Stimulated activated CD8-positive, alpha-beta memory T cell treated with anti-CD3 and anti-CD28 coated beads, Interleukin-15, amount 100 ng/mL, for 24 hours (primary cell): ENCODE measurements at places on chromosomes 2 and 18.

- no peak for DNase-seq
Measured at GRCh38 chr2:7845332-7845731, 836.5 kb upstream of the ID2 start.

GRCh38 chr2:30636311-30636710 is 170.9 kb downstream of the CAPN13 start:
- DNase-seq = no peak

- no peak for DNase-seq
Measured at GRCh38 chr2:83224591-83225200, 1234.4 kb downstream of the SUCLG1 start.

DNA sequence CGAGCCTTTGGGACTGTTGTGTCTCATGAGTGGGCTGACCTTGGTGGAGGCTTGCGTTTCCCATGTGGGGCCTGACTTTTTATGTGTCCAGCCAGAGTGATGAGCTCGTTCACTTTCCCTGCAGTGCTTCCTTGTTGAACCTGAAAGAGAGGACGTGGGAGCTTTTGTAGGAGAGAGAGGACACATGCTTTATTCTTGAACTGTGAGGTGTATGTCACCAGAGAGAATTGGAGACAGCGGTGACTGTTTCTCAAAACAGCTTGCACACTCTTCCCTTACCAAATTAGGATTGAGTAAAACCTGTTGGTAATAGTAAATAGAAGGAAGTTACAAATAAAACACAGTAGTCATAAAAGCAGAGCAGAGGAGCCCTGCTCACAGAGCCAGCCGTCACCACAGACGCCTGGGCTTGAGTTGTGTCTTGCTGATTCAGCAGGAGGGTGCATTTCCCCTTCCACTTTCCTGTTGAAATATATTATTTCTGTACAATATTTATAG is 60.7 kb downstream of the INPP4A start:
- DNase-seq = no peak

GRCh38 chr2:239129147-239129920 is 271.5 kb downstream of the HDAC4 start:
- no peak for DNase-seq

- no peak for DNase-seq
Measured at GRCh38 chr2:148540022-148540421, 104.5 kb upstream of the EPC2 start.

GRCh38 chr18:11178951-11179549 is 29.7 kb upstream of the PIEZO2 start:
- no peak for DNase-seq

GRCh38 chr2:1340141-1340512 is 73.1 kb upstream of the TPO start:
- no peak for DNase-seq

GRCh38 chr2:189982780-189983394 is 79.6 kb downstream of the MSTN start:
- DNase-seq = no peak

- no peak for DNase-seq
Measured at GRCh38 chr2:10031886-10032745, 11.2 kb upstream of the KLF11 start.

DNA sequence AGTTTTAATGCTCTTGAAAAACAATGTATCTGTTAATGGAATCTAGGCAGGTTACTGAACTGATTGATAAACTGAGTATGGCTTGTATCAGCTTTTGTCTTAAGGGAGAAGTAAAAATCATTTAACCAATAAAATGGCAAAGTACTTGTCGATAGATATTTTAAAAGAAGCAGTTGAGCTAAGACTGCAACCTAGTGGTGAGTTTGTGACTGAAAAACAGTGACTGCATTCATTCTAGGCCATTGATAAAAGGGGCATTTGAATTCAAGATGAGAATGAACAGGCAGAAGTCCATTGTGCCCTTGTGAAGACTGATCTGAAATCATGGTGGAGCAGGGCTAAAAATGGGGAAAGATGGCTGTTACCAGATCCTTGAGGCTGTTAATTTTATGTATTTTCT is 59.4 kb upstream of the MSTN start:
- DNase-seq = no peak

DNA sequence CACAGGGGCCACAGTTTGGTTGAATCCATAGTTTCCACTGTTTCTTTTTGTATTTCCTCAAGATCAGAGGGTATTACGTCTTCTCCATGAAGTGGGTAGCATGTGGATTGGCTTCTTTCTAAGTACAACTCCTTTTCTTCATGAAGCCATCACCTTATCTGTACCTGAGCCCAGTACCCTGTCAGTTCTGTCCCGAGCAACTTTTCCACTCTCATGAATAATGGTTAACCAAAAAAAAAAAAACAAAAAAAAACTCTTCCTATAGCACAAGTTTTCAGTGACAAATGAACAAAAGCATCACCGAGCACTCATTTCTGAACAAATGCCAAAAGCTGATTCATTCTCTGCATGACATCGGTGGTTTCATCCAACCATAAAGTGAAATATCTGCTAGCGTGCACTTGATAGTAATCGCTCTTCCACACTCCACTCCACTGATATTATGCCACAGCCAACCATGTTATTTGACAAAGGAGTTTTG is 53.0 kb upstream of the CCDC150 start:
- DNase-seq = no peak

DNA sequence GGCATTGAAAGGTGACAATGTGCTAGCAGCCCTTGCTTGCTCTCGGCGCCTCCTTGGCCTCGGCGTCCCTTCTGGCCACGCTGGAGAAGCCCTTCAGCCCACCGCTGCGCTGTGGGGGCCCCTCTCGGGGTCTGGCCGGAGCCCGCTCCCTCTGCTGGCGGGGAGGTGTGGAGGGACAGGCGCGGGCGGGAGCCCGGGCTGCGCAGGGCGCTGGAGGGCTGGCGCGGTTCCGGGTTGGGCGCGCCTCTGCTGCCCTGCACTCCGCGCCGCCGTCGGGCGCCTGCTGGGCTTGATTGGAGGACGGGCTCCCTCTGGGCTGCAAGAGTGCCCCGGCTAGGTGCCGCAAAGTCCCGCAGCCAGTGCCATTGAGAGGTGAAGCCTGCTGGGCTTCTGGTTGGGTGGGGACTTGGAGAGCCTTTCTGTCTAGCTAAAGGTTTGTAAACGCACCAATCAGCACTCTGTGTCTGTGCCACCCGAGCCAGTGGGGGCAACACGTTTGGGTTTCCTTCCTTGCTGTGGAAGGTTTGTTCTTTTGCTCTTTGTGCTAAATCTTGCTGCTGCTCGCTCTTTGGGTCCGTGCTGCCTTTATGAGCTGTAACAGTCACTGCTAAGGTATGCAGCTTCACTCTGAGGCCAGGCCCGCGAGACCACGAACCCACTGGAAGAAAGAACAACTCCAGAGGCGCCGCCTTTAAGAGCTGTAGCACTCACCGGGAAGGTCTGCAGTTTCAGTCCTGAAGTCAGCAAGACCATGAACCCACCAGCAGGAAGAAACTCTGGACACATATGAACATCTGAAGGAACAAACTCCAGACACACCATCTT is 14.8 kb upstream of the IMP4 start:
- DNase-seq = no peak

GRCh38 chr18:78213361-78213994 is 766.1 kb upstream of the SALL3 start:
- no peak for DNase-seq

GRCh38 chr2:234708091-234708683 is 211.3 kb upstream of the ARL4C start:
- DNase-seq = no peak

- DNase-seq = no peak
Measured at GRCh38 chr18:12842459-12843380, 41.3 kb downstream of the PTPN2 start.

DNA sequence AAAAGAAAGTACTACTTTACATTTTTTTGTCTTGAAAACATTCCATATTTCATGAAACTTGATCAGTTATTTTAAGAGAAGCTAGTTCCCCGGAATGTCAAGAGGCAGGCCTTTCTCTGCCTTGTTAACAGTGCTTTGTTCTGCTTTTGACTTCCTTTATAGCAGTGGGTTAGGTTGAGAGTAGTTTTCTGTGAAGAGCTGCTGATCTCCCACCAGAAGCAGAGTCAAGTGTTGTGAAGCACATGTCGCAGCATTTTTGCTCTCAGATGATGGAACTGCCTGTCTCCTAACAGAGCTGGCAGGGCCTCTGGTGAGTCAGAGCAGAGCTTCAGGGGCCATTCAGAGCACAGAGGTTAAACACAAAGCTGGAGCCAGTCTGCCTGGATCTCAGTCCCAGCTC is 871.8 kb downstream of the SLC4A3 start:
- DNase-seq = no peak

DNA sequence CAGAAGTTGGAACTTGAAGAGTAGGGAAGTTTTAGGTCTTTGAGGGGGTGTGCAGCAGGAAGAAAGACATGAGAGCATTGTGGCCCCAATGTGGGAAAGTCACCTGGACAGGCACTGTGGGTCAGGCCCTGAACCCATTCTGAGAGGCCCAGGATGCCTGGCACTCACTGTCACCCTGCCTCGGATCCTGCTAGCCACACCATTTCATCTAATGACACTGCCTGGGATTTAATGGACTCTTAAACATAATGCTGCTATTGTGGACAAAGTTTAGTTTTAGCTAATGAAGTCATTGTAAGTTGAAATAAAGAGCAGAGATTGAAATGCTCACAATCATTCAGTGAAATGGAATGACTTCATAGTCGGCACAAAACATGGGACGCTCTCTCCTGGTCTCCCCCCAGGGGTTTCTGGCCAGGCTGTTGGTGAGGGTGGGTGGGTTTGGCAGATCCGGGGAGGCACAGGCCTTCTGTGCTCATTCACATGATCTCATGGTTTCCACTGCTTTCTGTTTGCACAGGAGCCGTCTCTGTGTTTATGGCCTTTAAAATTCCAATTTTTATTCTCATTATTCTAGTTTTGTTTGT is 141.8 kb upstream of the KLHL29 start:
- DNase-seq = no peak

GRCh38 chr18:56390626-56391025 is 247.8 kb downstream of the TXNL1 start:
- DNase-seq = no peak

DNA sequence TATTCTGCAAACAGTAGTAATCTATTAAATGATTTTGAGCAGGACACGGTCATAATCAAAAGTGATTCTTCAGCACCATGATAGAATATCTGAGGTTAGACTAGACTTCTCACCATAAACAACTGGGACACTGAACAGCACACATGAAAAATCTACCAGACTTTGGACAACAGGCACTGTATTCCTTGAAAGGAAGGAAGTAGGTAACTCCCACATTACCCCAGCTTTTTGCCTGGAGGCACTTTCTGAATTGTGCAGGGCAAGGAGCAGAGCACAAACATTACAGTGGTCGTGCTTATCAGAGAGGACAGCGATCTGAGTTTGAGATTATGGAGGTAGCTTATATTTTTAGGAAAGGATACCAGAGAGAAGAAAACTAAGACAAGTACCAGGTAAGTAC is 25.3 kb upstream of the IL1RL1 start:
- no peak for DNase-seq

DNA sequence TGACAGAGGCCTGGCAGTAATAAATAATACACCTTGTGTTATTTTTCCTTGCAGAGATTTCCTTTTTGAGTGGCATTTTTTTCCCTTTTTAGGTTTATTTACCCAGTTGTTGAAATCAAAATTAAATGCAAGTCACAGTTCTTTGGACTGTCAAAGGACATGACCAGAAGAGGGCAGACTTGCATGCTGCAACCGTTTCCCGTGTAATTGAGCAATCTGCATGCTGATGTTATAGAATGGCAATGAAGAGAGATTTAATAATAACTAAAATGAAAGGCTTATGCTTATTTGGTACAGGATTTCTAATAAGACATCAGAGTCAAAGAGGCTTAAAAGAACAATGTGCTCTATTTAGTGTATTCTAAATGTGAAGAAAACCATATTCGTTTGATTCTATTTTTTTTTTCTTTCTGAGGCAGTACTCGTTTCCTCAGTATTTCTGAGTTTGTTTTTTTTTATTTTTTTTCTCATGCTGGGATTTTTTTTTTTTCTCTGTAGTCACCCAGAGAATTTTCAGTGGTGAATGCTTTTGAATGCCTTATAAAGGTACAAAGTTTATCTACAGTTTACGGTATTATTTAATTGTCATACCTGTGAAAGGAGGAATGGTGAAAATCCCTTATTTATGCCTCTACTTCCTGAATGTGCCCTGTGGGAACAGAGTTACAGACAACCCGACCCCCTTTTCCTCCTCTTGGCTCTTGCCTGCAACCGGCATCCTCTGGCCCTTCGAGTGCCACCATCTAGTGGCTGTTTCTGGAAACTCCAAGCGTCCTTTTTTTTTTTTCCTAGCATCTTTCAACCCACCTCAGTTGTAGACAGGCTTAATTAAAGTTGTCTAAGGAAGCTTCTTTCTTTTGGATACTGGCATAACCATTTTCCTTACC is 368.5 kb downstream of the LRRTM1 start:
- DNase-seq = no peak

GRCh38 chr2:137947728-137948336 is 16.4 kb upstream of the HNMT start:
- no peak for DNase-seq

GRCh38 chr2:209696836-209697711 is 74.6 kb upstream of the UNC80 start:
- DNase-seq = no peak

GRCh38 chr2:200700856-200701255 is 110.9 kb upstream of the BZW1 start:
- DNase-seq = no peak

- DNase-seq = no peak
Measured at GRCh38 chr2:11842336-11842735, 95.9 kb downstream of the LPIN1 start.

DNA sequence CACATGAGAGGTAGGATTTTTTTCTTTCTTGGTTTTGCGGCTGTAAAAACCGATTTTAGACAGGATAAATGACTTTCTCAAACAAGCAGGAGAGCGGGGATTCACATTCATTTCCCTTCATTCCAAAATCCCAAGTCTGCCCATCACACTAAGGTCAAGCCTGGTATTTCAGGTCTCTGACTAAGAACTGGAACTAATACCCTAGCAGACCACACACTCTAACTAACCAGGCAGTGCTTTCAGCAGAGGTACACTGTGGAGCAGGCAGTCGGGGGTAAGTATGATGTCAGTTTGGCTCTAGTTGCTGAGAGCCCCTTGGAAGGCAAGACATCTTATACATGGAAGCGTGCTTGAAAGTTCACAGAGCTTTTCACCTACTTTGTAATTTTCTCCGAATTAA is 128.1 kb upstream of the LHCGR start:
- no peak for DNase-seq

- no peak for DNase-seq
Measured at GRCh38 chr2:106948540-106948939, 62.6 kb upstream of the ST6GAL2 start.

DNA sequence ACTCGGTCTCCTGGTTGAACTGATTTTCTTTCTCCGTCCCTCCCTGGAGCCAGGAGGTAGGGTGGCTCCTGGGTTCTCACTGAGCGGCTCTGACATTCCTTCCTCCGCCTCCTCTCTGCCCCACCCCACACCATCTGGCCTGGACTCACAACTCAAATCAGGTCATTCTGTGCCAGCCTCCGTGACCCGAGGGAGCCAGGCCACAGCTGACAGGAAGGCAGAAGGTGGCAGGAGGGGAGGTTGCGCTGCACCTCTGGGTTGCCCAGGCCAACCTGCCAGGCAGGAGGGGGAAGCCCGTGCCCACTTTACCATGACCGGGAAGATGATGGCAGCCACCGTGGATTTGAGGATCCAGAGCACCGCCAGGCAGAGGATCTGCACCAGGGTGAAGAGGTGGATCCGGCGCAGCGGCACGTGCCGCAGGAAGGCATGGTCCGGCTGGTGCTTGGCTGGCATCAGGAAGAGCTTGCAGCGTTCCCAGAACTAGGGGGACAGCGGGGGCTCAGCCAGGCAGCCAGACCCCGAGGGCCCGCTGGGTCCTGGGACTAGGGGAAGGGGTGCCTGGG is 28.3 kb downstream of the MTHFD2 start:
- DNase-seq = no peak

GRCh38 chr2:208013285-208014178 is 11.8 kb downstream of the PLEKHM3 start:
- no peak for DNase-seq
